Ovary (tissue), 10 donors: ENCODE measurements at places on chromosomes 1 and 21.
A peak's percentile ranks its signal among the peaks of the same experiment; 100 is the strongest.

DNA sequence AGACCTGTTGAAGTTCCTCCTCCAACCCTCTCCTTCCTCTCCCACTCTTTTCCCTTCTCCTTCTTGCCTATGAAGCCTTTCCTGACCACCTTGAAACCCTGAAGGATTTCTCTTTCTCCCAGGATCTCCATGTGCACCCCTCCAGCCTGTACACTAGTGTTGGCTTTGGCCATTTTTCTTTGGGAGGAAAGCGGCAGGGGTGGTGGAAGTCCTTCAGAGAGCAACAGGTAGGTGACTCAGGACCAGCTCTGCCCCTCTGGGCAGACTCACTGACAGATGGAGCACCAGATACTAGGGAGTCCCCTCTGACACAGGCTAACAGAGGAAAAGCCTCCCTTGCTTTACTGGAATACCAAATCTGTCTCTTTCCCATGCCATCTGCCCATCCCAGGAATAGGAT lies 4.6 kb downstream of the SLC26A9 start:
- DNase-seq: no peak

GRCh38 chr1:111202707-111203623 lies 2.5 kb upstream of the DENND2D start:
- DNase-seq: no peak

- DNase-seq: no peak
Measured at GRCh38 chr1:177927021-177927596, 42.7 kb downstream of the SEC16B start.

DNA sequence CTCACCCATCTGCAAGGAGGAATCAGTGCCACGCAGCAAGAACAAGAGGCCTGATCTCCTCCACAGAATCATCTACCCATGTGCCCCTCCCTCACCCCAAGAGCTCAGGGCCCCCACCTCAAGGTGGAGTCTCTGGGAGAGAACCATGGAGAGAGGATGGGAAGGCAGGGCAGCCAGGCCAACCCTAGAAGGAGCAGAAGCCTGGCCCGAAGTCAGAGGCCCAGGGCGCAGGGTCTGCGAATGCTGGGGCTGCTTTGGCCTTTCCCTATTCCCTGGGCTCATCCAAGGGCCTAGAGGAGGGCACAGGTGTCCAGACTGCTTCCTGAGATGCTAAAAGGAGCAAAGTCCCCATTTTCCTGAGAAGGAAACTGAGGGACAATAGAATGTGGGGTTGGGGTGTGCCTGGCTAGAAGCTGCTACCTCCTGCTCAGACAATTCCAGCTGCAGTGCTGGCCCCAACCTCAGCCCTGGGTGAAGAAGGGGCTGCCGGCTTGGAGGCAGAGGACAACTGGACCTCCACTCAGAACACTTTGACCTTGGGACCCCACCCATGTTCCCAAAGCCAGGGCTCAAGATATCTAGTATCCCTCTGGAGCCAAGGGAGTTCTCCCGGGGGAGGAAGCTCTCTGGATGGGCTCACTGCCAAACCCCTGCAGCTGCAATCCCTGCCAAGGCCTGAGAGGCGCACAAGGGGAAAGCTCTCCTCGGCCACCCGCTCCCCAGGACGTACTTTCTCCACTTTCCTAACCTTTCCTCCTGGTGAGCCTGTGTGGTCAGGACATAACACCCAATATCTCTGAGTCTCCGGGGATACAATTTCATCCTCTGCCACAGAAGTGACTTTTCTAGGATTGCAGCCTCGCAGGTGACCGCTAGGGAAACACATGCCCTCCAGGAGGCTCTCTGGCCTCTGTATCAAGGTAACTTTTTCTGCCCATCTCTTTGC lies 16.6 kb upstream of the LEMD1 start:
- peak; percentile 92 for DNase-seq

GRCh38 chr1:53501065-53502005 lies 42.1 kb downstream of the DMRTB1 start:
- no peak for DNase-seq

DNA sequence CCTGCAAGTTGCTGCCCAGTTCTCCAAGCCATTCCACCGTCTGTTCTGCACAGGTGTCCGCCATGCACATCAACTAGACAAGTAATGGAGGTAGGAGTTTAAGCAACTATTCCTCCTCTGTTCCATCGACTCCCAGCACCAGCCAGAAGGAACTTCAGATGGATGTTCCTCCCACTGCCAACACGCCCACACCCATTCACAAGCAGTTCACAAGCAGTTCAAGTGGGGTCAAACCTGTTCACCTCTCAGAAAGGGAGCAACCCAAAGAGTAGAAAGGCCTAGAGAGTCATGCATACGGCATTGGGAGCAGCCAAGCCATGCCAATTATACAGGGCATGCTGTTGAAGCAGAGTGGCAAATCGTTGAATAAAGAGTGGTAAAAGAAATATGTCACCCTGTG lies 4.3 kb upstream of the TDRD5 start:
- no peak for DNase-seq

DNA sequence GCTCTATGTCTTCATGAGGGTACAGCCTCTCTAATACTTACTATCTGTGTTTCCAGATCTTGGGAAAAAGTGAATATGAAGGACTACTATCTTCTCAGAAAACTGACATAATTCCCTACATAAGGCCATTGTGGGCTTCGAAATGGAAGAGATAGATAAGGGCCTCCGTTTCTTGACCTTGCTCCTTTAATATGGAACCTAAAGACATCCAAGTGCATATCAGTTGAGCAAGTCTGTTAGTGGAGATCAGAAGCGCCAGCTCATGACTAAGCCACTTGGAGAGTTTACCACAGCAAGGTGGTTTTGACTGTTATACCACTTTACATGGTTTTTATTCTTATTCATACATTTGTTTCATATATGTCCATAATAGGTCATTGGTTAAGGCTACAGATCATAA lies 35.3 kb upstream of the FCER1A start:
- no peak for DNase-seq

DNA sequence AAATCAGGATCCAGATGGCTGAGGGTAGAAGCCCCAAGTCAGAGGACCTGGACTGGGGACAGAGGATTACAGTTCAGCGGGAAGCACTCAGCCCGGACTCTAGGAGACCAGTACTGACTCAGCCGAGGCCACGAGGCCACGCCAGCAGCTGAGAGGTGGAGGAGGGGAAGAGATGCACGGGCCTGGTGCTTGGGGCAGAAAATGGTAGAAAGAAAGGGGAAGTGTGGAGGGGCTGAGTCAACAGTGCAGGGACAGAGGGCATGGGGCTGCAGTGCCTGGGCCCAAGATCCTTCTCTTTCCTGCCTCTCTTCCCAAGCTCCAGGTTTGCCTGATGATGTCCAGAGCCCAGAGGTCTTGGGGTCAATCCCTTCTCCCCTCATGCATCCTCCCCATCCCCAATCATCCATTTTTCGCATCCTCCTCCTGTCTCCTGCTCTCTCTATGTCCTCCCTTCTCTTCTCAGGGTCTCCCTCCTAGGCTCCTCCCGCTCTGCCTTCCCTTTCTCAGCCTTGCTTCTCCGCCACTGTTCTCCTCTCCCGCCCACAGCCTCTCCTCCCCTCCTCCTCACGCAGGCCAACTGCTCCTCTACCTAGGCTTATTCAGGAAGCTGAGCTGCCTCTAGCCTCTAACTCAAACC lies 7.7 kb downstream of the ARHGEF2 start:
- peak; percentile 58 for DNase-seq

GRCh38 chr1:48947761-48948537 lies 171.3 kb upstream of the BEND5 start:
- no peak for DNase-seq

- DNase-seq: no peak
Measured at GRCh38 chr1:184740344-184740743, 14.3 kb downstream of the EDEM3 start.

- no peak for DNase-seq
Measured at GRCh38 chr1:29062157-29062942, 61.4 kb downstream of the TMEM200B start.

DNA sequence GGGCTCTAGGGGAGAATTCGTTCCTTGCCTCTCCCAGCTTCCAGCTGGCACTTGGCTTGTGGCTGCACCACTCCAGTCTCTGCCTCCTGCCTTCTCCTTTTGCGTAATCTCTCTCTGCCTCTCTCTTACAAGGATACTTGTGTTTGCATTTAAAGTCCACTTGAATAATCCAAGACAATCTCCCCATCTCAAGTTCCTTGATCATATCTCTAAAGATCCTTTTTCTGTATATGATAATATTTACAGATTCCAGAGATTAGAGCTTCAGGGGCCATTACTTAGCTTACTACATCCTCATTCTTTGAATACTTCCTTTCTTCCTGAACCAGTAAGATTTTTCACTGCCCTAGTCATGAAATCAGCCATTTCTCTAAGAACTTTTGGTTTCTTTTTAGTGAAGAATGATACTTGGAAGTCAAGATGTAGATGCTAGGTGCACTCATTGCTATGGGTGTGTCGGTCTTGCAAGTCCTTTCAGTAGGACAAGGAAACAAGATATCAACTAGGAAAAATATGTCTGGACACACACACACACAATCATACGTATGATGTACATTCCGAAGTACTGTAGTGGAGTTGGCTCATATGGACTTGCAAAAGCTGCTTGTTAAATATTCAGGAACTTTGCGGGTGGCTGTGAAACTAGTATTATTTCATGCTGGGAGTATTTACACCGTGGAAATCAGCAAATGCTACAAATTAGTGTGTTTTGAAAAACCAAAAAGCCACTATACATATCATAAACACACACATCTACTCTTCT lies 20.8 kb upstream of the RLF start:
- DNase-seq: no peak

- no peak for DNase-seq
Measured at GRCh38 chr1:208028526-208028925, 117.6 kb upstream of the CD34 start.

- no peak for DNase-seq
Measured at GRCh38 chr1:111980686-111981085, 8.8 kb downstream of the KCND3 start.

- peak; percentile 14 for DNase-seq
Measured at GRCh38 chr1:1118011-1118875, 2.4 kb upstream of the C1orf159 start.

DNA sequence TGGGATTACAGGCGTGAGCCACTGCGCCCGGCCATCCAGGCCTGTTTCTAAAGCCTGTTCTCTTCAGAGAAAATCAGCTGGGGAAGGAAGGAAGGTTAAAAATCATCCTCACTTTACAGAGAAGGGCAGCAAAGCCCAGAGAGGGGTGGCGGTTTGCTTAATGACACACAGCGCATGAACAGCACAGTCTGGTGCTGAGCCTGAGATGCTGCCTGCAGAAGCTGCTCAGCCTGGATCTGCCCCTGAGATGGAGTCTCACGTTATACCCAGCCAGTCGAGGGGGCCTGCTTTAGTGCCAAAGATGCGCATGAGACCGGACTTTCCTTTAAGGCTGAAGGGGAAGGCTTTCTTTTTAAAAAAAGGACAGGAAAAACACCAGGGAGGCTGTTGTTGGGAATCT lies 21.3 kb downstream of the HTR6 start:
- DNase-seq: no peak

GRCh38 chr1:228281631-228282328 lies 73.9 kb downstream of the OBSCN start:
- no peak for DNase-seq

GRCh38 chr1:8094481-8095241 lies 68.6 kb upstream of the ERRFI1 start:
- no peak for DNase-seq

- DNase-seq: no peak
Measured at GRCh38 chr1:117467336-117467735, 100.1 kb downstream of the MAN1A2 start.

- no peak for DNase-seq
Measured at GRCh38 chr1:117585086-117585485, 20.8 kb upstream of the TENT5C start.

DNA sequence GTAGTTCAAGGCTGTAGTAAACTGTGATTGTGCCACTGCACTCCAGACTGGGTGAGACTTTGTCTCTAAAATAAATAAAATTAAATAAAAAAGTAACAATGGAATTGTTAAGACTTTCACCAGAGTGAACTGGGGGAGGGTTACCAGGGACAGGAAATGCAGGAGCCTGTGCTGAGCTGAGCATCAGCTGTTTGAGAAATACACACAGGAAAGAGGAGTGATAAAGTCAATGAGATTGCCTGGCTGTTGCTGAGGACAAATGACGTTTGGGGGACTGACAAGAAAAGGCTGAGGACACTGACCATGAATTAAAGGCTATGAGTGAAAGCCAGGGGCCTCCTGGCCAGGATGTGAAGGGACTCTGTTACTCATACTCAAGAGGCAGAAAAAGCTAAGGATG lies 226.3 kb downstream of the SETD4 start:
- no peak for DNase-seq

DNA sequence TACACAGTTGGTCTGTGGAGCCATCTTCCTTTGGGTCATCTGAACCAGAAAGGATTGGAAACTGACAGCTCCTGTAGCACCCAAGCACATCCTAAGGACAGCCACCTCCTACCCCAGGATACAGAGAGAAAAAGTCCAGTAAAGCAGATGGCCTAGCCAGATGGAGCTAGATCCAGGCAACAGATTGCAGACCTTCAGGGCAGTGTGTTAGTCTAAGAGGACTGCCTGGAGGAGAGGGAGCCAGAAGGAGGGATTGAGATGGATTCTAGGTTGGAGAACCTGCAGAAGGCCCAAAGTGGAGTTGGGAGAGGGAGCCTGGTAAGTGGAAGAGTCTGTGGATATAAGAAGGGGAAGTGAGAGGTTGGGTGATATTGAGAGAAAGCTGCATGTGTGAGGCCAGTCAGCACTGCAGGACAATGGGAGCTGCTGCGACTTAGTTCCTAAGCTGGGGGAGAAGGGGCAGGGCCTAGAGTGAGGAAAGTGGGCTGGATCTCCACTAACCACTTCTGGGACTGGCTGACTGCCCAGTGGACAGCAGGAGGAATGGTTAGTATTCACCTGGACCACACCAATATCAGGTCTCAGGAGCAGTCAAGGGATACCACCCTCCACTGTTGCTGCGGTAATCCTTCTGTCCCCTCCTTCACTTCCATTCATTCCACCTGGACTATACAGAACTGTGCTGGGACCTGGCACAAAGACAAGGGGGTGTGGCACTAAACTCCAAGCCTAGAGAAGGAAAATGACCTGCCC lies 13.4 kb downstream of the BCAN start:
- no peak for DNase-seq

DNA sequence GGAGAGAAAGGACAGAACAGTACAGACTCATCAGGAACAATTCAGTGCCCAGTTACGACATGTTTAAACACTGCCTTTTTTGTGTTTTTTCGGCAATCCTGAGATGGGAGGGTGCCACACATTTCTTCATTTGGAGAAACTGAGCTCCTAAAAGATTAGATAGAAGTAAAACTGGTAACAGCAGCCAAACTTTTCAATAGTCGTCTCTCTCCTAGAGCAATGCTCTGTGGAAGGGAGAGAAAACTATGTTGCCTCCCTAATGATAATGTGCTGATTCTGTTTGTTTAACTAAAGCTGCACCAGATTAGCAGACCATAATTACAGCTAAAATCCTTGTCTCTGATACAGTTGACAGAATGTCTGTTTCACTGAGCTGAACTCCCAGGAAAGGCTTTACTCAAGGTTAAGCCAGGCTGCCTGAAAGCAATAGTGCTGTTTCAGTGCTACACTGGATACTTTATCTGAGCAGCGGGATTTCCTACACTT lies 76.2 kb upstream of the CXADR start:
- DNase-seq: no peak

GRCh38 chr1:184640505-184640904 lies 114.2 kb downstream of the EDEM3 start:
- no peak for DNase-seq

- no peak for DNase-seq
Measured at GRCh38 chr1:2224170-2224584, 3.9 kb upstream of the SKI start.
